ENCODE measurements at places on chromosomes 6 and 20.

- no peak for DNase-seq
These were observed 130.7 kb downstream of the TFAP2C start for GRCh38 chr20:56759741-56760278.

DNA sequence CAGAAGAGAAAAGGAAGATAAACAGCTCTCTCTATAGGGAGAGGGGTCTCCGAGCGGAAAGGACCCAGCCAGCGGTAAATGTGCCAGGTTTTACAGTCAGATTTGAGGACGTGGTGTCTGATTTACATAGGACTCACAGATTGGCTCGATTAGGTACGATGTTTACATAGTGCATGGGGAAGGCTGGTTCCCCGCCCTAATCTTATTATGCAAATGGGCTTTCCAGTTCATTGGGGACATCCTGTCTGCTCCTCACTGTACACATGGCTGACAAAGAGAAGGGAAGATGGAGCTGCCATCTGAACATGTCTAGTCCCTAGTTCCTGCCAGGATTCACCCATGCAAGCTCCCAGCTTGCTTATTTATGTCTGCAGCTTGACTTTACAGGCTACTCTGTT, 119.9 kb downstream of the RNF144B start:
- DNase-seq = no peak

GRCh38 chr6:38508894-38509293, 130.8 kb downstream of the BTBD9 start:
- no peak for DNase-seq

DNA sequence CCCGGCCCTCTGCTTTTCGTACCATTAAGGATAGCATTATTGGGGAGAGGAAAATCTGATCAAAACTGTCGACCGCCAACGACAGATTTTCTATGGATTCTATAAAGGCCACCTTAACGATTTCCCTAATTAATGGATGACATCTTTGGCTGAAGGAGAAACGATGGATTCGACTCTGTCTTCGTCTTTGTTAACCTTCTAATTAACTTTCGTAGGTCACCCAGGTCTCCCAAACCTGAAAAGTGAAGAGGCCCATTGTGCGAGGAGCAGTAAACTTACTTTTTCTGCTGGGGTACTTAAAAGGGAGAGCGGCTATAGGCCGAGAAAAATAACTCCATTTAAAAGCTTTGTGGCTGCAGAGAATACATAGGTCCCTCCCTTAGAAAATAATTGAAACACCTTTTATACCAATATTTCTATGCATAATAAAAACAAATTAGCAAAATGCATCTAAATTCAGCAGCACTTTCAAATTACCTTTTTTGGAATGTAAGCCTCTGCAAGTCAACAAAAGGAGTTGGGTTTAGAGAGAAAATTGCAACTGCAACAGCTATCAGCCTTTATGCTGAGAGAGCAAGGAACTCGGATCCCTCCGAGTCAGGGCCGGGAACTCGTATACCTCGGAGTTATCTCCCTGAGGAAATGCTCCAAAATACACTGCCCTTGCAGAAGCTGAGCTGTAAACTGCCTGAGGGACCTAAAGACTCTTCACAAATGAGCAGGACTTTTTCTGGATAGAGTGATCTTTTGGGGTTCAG, 31.4 kb upstream of the NR2E1 start:
- DNase-seq = no peak

GRCh38 chr20:47951521-47951971, 166.3 kb upstream of the SULF2 start:
- no peak for DNase-seq

DNA sequence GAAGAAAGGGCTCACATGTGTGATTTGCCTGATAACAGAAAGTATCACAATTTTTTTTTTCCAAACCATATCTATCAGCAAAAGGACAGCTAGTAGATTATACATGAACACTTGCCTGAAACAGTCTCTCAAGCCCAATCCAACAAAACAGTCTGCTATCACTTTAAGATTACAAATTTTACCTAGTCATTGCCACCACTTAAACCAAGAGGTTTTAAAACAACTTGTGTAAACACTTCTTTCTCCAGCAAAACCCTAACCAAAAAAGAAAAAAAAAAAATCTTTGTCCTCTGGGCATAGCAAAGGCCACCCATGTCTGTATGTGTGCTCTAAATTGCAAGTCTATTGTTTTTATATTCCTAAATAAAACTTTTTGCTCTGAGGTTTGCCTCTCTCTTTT, 1568.4 kb downstream of the GRIK2 start:
- no peak for DNase-seq

GRCh38 chr20:22653658-22654642, 69.6 kb upstream of the FOXA2 start:
- no peak for DNase-seq

DNA sequence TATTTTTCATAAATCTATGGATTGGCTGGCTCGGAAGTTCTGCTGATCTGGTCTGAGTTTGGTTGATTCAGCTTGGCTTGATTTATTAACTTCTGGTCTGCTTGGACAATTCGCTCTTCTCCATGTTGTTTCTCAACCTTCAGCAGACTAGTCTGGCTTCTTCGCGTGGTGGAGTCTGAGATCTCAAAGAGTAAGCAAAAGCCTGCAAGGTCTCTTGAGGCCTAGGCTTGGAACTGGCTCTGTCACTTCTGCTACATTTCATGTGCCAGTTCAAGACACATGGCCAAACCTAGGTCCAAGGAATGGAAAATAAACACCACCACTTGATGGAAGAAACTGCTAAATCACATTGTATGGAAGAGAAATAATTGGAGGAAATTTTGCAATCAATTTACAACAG, 115.1 kb upstream of the JAG1 start:
- no peak for DNase-seq

GRCh38 chr6:44084231-44085014, 42.8 kb downstream of the MRPL14 start:
- no peak for DNase-seq
